ENCODE measurements at places on chromosomes 2 and 18.

DNA sequence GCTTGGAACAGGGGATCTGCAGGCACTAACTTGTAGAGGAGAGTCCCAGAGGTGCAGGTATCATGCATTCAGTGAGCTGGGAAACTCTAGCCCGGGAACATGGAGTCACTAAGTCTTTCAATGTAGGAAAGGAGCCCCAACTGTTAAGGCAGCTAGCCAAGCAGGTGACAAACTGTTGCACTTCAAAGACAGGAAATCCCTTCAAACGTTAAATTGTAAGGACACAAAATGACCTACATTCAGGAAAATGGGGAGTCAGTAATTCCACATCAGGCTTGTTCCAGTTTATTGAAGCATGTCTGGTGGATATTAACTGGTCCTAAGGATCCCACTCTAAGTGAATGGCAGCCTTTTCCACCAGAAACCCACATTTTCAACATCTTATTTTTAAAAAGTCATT, 364.5 kb downstream of the MTX2 start:
- DNase-seq = no peak

GRCh38 chr2:196987649-196988364, 61.3 kb upstream of the PGAP1 start:
- DNase-seq = peak; percentile 38

DNA sequence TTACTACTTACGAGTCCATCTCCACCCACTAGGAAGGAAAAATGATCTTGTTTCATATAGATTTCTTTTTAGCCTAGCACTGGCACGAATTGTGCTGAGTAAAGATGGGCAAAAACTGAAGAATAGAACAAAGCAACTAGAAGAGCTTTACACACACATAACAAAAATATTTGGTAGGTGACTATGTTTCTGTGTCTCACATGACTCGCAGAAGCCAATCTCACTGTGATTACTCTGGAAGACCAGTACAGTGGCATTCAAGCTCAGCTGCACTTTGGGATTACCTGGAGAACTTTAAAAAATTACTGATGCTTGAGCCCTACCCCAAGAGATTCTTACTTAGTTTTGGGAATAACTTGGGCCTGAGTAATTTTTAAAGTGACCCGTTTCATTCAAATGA, 378.7 kb downstream of the METTL4 start:
- no peak for DNase-seq

DNA sequence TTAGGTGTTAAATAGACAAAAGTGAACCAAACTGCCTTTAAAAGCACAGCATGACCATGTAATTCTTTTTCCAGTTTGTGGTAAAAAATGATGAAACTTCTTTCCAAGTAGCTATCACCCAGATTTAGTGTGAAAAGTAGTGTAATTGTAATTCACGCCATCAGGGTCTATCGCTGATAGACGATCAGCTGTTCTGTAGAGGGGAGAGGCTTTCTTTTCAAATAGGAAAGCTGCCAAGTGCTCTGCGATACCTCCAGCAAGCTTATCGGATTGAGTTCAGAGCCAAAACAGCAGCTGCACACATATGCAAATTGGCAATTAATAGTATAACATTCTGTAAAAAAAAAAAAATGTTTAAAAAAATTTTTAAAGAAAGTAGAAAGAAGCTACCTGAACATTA, 61.9 kb upstream of the PSMD14 start:
- DNase-seq = no peak

- no peak for DNase-seq
Measured at GRCh38 chr18:22632191-22632590, 214.5 kb upstream of the CTAGE1 start.

GRCh38 chr18:525036-525797, 24.7 kb upstream of the COLEC12 start:
- DNase-seq = no peak

GRCh38 chr2:66541646-66542045, 106.7 kb downstream of the MEIS1 start:
- no peak for DNase-seq

Measured in stimulated activated naive B cell treated with anti-CD40 and anti-IgM and Interleukin-4, amounts not matched to agents 10 μg/mL and 1 μg/mL and 100 μg/mL, for 72 hours (primary cell).